ENCODE measurements at places on chromosomes 2 and 18.

DNA sequence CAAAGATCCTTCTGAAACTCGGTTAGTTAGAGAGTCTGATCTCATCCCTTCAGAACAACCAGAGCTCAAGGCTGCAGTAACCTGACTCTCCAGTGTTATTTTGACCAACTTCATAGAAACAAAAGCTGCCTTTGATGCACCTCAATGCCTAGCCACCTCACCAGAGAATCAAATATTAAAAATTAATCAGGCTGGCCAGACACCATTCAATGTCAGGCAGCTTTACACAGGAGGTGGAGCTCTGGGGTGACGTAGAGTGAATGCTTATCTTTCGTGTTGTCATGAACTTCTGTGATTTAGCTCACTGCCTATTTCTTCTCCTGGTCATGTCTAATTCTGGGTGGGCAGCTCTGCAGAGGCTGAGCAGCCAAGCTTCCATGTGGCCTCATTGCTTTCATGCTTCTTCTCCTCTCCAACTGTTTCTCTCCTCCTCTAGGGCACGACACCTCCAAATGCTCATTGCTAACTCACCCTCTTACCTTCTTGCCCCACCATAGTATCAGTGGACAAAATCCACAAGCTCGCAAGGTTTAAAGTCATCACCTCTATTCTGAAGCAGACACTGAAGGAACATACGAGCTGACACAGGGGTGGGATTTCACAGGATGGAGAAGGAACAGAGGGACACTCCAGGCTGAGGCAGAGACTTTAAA is 39.4 kb downstream of the AAK1 start:
- DNase-seq, result no peak

DNA sequence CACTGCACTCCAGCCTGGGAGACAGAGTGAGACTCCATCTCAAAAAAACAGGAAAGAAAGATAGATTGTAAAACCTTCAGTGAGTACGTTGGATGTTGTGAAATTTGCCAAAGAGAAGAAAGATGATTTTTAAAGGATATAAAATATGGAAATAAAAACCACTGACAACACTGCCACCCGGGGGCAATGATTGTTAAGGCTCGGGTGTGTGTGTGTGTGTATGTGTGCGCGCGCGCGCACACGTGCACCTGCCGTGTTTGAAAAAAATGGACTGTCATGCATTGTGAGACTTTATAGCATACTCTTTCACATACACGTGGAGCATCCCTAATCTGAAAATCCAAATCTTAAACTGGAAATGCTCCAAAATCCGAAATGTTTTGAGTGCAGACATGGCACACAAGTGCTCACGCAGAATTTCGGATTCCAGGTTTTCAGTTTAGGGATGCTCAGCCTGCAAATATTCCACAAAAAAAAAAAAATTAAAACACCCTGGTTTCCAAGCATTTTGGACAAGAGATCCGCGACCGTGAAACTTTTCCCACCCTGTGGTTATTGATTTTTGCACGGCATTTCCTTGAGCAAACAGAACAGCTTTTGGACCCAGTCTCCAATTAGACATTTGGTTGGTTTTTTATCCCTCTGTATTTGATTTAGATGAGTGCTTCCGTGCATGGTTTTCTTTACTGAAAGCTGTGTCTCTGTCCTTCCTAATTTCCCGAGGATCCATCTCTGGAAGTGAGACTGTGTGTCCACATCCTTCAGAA is 269.2 kb downstream of the AGAP1 start:
- DNase-seq, result no peak

- no peak for DNase-seq
Observed at GRCh38 chr2:106667478-106668070, 180.4 kb downstream of the CD8B2 start.

DNA sequence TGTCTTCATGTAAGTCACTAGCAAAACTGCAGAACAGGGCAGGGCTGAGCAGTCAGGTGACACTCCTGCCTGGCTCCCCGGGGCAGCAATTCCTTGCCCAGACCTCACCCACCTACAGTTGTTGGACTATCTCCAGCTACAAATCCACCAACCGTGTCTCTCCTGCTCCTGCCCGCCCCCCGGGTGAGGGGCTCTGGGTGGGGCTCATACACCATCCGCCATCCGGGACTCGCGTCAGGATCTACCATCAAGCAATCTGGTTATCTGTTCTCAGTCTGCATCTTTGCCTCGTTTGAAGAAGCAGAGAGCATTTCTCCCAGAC is 13.5 kb upstream of the GLI2 start:
- no peak for DNase-seq

- DNase-seq, result no peak
Observed at GRCh38 chr2:34991508-34992274, 1363.9 kb upstream of the CRIM1 start.

Measured in GM18507 (cell line).